Testis (tissue), 5 donors: ENCODE measurements at places on chromosomes 11 and 22.

DNA sequence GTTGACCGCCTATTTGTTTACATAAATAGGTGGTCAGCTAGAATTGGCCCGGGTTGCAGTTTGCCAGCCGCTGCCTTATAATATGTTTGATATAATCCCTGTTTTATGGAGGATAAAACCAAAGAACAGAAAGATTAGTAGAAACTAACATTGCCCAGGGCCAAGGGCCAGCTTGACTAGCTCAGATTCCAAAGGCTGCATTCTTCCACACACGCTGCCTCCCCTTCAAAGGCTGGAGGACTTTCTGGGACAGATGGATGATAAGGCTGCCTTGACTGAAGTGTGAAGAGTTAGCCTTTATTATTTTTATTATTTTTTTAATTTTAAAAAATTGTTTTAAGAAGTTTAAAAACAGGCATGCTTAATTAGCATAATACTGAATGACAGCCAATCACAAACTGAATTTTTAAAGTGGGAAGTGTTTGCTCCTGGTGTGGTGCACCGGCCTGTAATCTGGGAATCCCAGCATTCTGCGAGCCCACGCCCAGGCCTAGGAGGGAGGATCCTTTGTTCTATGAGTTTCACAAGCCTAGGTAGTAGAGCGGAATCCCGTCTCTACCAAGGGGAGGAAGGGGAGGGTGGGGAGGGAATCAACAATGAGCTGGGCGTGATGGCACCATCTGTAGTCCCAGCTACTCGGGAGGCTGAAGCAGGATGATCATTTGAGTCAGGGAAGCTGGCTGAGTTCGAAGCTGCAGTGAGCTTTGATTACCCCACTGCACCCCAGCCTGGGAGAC, 114.9 kb downstream of the NAV2 start:
- no peak for DNase-seq

DNA sequence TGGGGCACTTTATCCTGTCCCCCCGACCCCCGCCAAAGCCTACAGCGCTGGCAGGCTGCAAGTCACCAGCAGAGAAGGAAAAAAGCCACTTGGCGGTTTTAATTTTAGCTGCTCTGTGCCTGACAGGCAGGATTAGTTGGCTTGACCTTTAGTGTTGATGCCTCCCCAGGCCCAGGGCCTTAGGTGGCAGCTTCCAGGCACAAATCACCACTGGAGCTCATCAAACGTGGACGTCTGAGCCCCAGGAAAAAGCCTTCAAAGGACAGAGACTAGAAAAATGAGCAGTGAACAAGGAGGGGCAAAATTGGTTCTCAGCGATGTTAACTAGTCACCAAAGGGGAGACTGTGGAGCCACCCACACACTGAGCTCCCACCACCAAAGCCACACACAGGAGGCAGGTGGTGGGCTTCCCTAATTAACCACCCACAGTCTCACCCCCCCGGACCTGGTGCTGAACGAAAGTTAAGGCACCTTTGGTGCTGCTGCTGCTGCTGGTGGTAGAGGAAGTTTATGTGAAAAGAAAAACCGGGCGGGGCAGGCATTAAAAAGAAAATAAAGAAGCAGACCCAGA, 4.4 kb upstream of the PYGM start:
- DNase-seq = no peak

- DNase-seq = no peak
Observed at GRCh38 chr11:34431979-34432378, 6.8 kb upstream of the CAT start.

GRCh38 chr11:2667940-2668339, 31.9 kb downstream of the KCNQ1OT1 start:
- no peak for DNase-seq

DNA sequence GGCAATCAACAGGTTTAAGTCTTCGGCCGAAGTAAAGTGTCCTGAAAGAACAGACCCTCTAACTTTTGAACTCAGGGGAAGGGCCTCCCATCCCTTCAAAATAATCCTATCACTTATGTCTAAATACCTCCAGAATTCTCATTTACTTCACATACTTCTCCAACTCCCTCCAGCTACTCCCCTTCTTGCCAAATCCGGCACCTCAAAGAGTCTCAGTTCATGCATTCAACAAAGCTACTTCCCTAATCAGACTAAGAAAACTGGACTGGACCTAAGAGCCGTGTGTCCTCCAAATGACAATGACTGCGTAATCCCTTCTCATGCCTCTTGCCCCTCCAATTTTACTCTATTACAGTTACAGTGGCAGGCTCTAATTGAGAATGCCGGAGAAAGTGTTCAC, 1.3 kb downstream of the DDB1 start:
- DNase-seq = no peak
